ENCODE measurements at places on chromosomes 12 and 14.
A peak's percentile ranks its signal among the peaks of the same experiment; 100 is the strongest.

DNA sequence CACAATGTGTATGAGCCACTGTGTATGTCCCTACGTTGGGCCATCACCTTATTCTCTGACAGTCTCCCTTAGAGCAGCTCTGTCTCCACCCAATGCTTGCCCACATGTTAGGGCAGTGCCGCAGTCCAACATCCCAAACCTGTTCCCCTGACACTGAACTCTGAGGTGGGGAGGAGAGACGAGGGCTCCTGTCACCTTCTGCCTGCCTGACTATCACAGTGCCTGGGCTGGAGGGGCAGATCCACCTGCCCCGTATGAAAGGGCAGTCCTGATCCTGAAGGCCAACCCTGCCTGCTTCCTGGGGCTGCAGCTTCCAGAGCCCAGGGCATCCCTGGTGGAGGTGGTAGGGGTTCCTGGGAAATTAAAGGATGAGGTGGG is 2.2 kb downstream of the TGM1 start:
- no peak for DNase-seq

DNA sequence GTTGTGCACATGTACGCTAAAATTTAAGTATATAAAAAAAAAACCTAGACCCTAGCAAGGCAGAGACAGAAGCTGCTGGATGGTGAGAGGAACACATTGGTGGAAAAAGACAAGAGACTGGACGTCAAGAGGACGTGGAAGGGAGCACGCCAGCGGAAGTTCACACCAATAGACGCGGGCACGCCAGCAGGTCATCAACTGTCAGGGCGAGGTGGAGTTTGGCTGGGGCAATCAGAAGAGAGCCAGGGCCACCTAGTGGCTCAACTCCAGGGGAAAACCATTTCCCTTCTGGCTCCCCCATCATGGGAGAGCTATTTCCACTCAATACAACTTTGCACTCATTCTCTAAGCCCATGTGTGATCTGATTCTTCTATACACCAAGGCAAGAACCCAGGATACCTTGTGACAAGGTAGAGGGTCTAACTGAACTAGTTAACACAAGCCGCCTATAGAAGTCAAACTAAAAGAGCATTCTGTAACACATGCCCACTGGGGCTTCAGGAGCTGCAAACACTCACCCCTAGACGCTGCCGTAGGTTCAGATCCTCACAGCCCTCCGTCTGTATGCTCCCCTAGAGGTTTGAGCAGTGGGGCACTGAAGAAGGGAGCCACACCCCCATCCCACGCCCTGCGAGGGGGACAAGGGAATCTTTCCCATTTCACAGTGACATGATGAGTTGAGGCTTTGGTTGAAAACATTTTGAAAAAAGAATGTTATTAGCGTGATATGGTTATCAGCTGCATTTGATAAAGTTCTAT is 702.7 kb downstream of the TMTC2 start:
- DNase-seq = no peak

GRCh38 chr12:119340578-119340977 is 6.0 kb downstream of the CCDC60 start:
- no peak for DNase-seq

- no peak for DNase-seq
These were observed 530 bp upstream of the NEMF start for GRCh38 chr14:49853158-49853477.

DNA sequence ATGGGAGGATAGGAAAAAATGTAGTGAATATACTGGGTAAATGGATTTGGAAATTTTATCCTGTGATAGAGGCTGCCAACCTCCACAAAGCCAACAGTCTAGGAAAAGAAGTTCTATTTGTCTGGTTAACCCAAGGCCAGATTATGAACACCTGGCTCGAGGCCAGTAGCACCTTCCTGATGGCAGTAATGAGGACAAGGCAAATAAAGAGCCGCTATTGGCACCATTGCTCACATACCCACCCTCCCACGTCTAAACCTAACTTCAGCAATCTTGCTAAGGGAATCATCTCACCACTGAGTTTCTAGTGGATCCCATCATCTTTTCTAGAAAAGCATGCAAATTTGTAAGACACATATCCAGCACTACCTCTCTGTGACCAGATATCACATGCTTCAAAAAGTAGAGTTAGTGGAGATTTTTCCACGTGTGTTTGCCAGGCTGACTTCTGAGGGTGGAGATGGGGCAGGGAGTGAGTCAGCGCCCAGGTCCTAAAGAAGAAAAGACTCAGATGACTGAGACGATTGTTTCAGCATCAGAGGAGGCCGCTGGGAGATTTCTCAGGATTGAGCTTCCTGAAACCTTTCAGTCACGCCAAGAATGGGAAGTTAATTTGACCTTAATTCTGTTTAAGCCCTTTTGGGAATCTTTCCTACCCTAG is 362.9 kb downstream of the EMP1 start:
- DNase-seq = no peak

GRCh38 chr12:91017511-91018263 is 12.9 kb upstream of the EPYC start:
- no peak for DNase-seq

DNA sequence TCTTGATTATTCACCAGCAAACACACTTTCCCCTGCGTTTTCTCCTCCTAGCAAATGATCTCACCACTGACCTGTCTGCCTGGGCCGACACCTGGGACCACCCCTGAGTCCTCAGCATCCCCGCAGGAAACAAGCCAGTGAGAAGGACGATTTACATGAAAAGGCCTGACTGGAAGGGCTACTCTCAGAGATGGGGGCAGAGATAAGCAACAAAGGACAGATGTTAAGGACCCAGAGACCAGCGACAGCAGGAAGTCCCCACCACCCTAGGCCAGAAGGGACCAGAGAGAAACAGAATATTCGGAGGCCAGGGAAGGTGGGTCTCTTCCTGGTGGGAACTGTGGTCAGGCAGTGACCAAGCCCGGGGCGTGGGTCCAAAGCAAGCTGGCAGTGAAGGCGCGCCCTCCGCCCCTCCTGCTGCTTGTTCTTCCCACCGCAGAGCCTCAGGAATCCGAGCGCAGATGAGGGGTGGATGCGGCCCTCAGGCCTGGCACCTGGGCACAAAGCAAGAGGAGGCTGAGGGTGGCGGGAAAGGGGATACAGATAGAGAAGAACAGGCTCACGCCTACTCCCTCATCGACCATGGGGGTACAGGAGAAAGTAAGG is 55.8 kb downstream of the STX2 start:
- no peak for DNase-seq

DNA sequence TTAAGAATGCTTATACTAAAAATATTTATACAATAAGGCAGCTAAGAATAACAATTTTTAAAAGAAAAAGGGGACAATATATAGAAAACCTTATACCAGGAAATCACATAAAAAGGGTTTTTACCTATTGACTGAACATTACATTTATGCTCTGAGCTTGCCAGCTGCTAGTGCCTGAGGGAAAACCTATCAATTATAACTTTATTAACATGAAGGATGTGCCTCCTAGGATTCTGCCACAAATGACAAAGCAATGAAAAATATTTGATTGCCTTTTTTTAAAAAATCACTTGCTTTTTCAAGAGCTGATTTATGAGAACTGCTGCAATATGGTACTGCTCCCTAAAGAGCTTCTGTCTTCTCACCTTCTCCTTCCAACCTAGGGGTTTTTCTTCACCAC is 185.7 kb downstream of the RIMBP2 start:
- no peak for DNase-seq

DNA sequence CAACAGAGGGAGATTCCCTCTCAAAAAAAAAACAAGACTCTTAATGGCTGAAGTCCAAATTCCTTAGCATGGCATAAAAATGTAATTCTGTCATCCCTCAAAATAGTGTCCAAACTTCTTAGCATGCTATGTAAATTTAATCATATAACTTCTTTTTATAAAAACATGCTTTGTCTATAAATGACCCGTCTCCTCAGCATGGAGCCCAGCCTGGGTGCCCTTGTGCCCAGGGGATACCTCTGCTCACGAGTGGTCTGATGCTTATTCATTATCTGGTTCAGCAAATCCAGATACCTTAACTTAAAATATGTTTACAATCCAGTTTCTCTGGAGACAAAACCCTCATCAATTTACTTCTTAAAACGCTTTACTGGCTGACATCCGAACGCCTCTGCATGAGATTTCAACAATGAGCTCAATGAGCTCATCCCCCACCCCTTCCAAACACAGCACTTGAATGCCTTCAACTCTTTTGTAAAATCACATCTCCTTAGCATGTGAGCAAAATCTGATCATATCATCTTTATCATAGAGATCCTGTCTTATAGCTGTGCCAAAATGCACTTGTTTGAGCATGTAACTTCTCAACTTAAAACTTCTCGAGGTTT is 15.7 kb downstream of the RTL1 start:
- no peak for DNase-seq

- no peak for DNase-seq
These were observed 36.9 kb downstream of the ZFC3H1 start for GRCh38 chr12:71626768-71627167.

GRCh38 chr12:88519802-88520435 is 60.4 kb downstream of the KITLG start:
- no peak for DNase-seq

GRCh38 chr14:103569408-103569807 is 6.6 kb downstream of the COA8 start:
- DNase-seq = no peak

GRCh38 chr12:7645395-7646177 is 20.1 kb downstream of the APOBEC1 start:
- DNase-seq = peak; percentile 3

GRCh38 chr14:91257328-91258010 is 13.0 kb upstream of the GPR68 start:
- DNase-seq = no peak

- no peak for DNase-seq
These were observed 1143.6 kb downstream of the TMEM121 start for GRCh38 chr14:106670011-106670410.

GRCh38 chr14:75254901-75255584 is 23.6 kb upstream of the FOS start:
- no peak for DNase-seq

GRCh38 chr12:84157170-84157569 is 755.4 kb downstream of the SLC6A15 start:
- no peak for DNase-seq

GRCh38 chr12:123109319-123109772 is 41.5 kb downstream of the PITPNM2 start:
- DNase-seq = no peak

DNA sequence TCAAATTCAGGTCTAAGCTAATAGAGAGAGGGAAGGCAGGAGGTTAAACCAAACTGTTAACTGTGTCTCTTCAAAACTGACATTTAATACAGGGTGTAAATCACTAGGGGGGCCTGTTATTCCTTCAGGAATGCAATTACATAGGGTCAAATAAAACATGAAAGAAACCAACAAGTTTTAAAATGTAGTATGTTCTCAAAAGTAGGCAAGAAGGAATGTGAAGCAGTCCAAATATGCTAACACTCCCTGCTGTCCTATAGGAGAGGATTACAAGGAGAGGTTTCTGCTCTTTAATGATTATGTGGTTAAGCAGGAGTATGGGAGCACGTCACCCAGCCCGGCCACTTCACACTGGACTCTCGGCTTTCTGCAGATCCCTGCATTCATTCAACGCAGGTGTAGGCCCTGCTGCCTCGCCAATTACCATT is 42.5 kb upstream of the BMP4 start:
- peak; percentile 94 for DNase-seq

DNA sequence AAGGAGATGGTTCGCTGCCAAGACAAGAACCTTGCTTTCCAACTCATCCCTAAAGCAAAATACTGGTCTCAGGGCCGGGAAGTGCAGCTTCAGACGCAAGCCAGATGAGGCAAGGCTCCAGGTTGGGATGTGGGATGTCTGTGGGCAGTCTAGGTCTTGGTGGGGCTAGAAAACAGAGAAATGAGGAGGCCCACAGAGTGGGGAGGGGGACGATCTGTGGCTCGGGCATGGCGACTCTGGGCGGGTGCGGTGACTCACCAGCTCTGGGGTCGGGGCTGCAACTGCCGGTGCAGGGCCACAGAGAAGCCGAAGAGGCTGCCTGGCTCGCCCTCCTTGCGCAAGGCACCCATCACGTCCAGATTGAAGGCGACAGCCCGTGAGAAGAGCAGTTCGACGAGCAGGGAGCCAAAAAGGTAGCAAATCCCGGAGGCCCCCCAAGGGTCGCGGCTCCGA is 459 bp downstream of the ITGA7 start:
- DNase-seq = no peak

DNA sequence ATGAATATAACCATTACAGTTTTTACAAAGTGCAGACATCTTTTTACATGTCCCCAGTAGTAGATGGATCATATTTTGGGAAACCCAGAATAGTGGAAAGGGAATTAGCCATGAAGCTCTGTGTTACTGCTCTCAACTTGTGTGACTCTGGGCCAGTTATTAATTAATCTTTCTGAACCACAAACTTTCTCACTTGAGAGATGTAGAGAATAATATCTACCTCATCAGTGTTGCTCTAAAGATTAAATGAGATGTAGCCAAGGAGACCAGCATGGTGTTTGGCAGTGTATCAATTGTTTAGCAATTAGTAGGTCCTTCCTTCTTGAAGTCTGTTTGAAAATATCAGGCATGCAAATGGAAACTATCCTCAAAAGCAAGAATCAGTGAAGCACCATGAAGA is 169.2 kb downstream of the TMTC2 start:
- DNase-seq = no peak

DNA sequence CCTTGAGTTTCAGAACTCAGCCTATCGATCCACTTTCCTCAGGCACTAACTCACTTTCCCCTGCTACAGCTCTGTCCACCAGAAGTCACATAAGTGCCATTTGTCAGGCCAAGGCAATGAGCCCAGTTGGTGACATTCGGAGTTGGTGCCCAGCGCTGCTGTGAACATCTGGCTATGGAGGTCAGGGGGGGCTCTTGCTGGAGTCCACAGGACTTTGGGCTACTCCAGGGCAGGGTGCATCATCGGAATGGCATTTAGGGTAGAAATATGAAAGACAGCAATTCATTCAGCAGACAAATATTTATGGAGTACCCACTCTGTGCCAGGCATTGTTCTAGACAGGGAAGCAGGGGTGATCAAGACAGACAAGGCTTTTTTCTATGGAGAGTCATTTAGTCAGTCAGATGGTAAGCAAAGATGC is 1.5 kb upstream of the PPP1CC start:
- DNase-seq = no peak

- no peak for DNase-seq
These were observed 40.3 kb upstream of the GCH1 start for GRCh38 chr14:54942913-54943312.

DNA sequence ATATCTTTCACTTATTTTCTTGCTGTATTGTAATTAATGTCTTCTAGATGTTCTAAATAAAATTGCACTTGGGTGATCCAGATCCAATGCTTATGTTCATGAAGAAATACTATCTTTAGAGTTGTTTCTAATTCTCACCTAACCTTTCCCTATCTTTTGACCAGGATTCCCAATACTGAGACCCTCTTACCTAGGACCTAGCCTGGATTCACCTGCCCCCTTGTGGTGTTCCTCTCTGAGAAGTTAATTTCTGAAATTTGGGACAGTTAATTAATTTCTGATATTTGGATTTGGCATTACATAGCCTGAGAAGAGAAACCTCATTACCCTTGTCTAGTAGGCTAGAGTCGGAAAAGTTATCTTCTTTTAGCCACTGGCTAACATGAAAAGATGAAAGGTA is 29.5 kb downstream of the FOXA1 start:
- no peak for DNase-seq

DNA sequence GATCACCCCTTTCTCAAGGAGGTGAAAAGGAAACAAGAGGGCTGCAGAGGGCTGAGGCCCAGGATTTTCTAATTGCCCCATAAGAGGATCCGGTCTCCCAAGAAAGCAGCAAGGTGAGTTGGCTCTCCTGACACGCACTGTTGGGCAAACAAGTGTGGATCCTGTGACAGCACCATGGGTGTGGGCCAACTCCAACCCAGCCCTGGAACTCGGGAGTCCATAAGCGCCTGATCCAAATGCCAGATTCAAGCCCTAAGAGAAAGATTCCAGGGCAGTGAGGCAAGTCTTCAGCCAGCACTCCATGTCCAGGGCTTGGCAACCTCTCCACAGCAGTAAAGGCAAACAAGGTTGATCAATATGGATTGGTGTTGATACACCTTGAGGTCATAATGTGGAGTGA is 33.1 kb downstream of the KCNA5 start:
- no peak for DNase-seq
